ENCODE measurements at places on chromosomes 4 and X. TPM values are rescaled to one million over a fixed set of nuclear protein-coding genes. Genes with fewer than 3 reads are reported as not detected.

GPR50 gene
- total RNA-seq, result not detected

HPSE gene
- total RNA-seq, result 5.0 TPM

XAGE2 gene
- not detected for total RNA-seq

CT83 gene
- total RNA-seq, result not detected

AKAP14 gene
- total RNA-seq, result not detected

GRCh38 chr4:66639361-66639760 lies 905.9 kb downstream of the CENPC start:
- no peak for DNase-seq

GRCh38 chrX:16304751-16305150 lies 137.5 kb downstream of the MAGEB17 start:
- DNase-seq, result no peak

- DNase-seq, result no peak
These were observed 45.9 kb downstream of the VEGFC start for GRCh38 chr4:176746846-176747245.

DNA sequence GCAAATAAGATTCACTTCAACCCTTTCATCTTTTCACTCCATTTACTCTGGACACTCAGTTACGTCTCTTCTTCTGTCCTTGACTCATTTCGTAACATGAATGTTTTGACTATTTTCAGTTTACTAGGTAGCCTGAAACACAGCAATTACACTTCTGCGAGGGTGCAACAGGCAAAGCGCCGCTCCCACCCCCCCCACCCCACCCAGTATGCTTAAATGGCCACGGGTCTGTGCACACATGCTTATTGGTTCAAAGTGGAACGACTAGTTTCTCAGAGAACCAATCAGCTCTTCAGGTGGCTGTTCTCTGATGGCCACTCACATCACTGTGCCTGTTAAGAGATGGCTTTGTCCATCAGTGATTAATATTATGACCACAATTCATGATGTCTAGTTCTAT lies 3.5 kb downstream of the BEND4 start:
- no peak for DNase-seq

GRCh38 chr4:152935631-152936445 lies at the start of gene FHDC1:
Gene FHDC1, plus strand, starts transcription at chr4:152936323. Its CDS starts 6,735 bp downstream, at chr4:152943058.
- DNase-seq, result no peak

GRCh38 chrX:12412561-12412960 lies 274.3 kb downstream of the FRMPD4 start:
- DNase-seq, result no peak

DNA sequence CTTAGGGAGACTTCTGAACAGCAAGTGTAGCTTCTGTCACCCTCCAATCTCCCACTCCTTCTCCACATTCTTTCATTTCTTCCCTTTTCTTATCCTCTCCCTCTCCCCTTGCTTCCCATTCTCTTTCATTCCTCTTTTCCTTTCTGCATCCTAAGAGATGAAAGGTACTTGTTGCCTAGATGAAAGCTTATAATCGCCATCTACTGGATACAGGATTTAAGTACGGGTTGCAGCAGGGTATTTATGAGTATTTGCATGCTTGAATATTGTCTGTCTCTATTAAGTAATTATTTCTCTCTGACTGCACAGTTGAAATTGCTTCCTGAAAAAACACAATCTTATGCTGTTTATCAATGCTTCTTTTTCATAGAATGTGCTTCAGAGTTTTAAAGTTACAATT lies 174.0 kb upstream of the TENT5D start:
- DNase-seq, result no peak

DNA sequence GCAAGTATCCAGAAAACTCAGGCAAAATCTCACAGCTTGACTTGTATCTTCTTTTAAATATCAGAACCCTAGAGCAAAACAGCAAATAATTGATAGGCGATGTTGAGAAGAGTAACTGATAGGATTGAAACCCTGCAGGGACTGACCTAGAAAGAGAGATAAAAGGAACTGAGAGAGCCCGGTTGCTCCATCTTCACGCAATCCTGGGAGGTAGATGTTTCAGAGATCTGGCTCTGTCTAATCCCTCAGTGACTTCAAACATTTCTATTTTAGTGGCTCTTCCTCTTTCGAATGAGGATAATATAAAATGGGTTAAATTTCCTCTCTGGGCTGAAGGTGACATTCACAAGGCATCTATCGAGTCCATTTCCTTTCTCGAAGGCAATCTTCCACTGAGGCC lies 39.3 kb upstream of the RPL34 start:
- no peak for DNase-seq

GRCh38 chr4:6313216-6313615 lies 43.6 kb downstream of the WFS1 start:
- DNase-seq, result no peak

GRCh38 chr4:15891312-15891711 lies 47.2 kb downstream of the FGFBP1 start:
- DNase-seq, result no peak

DNA sequence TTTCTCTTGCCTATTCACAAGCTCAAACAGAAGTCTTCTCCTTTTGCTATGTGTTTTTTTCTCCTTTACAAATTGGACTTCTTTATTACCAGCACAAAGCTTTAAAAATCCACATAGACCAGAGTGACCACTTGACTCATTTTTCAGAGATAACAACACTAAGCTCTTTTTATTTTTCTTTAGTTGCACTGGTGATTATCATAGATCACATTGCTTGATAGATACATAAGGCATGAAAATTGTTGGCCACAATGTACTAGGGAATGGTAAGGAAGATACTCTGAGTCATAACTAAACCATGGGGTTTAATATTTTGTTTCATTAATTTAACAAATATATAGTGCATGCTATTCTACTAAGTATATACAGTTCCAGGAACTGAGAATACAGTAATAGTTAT lies 159.0 kb downstream of the GASK1B start:
- no peak for DNase-seq
